ENCODE measurements at places on chromosomes 2 and 18.

GRCh38 chr18:845152-845819 is 33.2 kb upstream of the YES1 start:
- DNase-seq: no peak
- H3K36me3 ChIP-seq: no peaks in the 10 kb centered on the region
- peaks cover 15% of the 10 kb centered on the region for H3K27me3 ChIP-seq

GRCh38 chr2:197081294-197081693 is 154.8 kb upstream of the PGAP1 start:
- no peak overlapping the region for H3K27ac ChIP-seq
- H3K27me3 ChIP-seq: no peaks in the 10 kb centered on the region
- H3K4me3 ChIP-seq: no peak overlapping the region
- H3K36me3 ChIP-seq: peaks cover 83% of the 10 kb centered on the region

DNA sequence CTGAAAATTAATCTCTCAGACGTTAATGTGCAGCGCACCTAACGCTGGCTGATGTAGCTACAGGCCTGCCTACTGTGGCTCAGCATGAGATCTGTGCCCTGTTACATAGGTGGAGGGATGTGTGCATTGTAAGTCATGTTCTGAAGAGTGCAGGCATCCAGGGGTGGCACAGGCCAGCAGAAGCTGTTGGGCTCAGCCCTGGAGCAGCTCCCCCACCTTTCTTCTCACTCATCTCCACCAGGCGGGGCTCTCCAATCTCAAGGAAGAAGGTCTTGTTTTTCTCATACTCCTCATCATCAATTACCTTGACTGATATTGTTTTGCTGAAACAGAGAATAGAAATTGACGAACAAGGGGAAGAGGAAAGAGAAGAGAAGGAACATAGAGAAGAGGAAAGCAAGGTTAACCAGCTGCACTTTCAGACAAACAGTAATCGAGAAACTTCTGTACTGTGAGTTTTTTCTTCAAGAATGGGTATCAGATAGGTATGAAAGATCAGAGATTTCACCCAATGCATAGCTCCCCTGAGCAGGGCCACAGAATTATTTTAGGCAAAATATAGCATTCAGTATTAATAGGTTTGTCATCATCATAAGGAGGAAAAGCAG is 273.6 kb downstream of the SLC8A1 start:
- H3K4me3 ChIP-seq: no peak overlapping the region
- H3K27me3 ChIP-seq: no peaks in the 10 kb centered on the region
- peaks cover 12% of the 10 kb centered on the region for H3K4me1 ChIP-seq
- peaks cover 3% of the 10 kb centered on the region for H3K36me3 ChIP-seq
- H3K27ac ChIP-seq: no peak overlapping the region

DNA sequence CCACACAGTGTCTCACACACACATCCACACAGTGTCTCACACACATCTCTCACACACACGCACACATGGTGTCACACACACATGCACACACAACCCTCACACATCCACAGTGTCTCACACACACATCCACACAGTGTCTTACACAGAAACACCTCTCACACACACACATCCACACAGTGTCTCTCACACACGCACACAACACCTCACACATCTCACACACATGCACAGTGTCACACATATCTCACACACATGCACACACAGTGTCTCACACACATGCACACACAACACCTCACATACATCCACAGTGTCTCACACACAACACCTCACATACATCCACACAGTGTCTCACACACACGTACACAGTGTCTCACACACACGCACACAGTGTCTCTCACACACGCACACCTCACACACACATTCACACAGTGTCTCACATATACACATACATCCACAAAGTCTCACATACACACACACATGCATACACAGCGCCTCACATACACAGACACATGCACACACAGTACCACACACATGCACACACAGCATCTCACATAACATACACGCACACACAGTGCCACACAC is 473.9 kb upstream of the HS6ST1 start:
- no peaks in the 10 kb centered on the region for H3K4me1 ChIP-seq
- no peaks in the 10 kb centered on the region for H3K36me3 ChIP-seq
- no peak overlapping the region for H3K27ac ChIP-seq
- no peaks in the 10 kb centered on the region for H3K27me3 ChIP-seq

DNA sequence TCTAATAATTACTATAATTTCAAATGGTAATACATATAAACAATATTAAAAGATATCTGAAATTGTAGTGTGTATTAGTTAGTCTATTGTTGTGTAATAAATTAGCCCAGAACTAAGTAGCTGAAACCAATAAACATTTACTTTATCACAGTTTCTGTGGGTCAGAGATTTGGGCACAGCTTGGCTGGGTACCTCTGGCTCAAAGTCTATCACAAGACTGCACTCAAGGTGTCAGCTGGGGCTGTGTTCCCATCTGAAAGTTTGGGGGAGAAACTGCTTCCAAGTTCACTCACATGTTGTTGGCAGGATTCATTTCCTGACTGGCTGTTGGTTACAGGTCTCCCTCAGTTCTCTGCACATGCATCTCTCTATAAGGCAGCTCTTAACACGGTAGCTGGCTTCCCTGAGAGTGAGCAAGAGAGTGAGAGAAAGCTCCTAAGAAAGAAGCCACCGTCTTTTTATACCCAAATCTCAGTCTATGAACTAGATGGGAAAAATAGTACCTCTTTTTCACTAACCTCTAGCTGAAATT is 25.6 kb upstream of the WIPF1 start:
- H3K27ac ChIP-seq: peak overlapping the region; percentile 19
- no peaks in the 10 kb centered on the region for H3K27me3 ChIP-seq
- no peak overlapping the region for H3K4me3 ChIP-seq
- DNase-seq: no peak
- peaks cover 56% of the 10 kb centered on the region for H3K4me1 ChIP-seq

- H3K4me3 ChIP-seq: no peak overlapping the region
- no peak for DNase-seq
Observed at GRCh38 chr18:22675006-22675405, 257.3 kb upstream of the CTAGE1 start.

DNA sequence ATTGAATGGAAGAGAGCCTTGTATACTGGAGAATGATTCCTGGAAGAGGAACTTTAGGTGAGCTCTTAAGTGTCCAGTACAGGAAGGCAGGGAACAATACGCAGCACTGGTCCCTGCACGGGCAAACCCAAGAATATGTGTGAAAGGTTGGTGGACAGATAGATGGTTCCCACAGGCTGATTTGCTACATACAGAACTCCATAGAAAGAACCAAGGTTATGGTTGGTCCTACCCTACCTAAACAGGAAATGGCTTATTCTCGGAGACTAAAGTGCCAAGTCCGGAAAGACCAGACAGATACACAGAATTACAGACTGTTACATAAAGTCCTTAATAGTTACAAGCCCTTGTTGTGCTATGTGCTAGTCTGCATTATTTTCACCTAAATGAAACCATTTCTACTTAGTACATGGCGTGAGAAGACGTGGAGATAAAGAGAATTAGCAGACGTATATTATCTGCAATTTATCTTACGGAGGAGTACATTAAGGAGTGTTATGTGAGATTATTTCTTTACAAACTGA is 1.2 kb downstream of the REV1 start:
- peaks cover 30% of the 10 kb centered on the region for H3K4me1 ChIP-seq
- H3K36me3 ChIP-seq: peaks cover 6% of the 10 kb centered on the region
- DNase-seq: no peak
- peak overlapping the region; percentile 97 for H3K27ac ChIP-seq
- peaks cover 2% of the 10 kb centered on the region for H3K27me3 ChIP-seq
- peak overlapping the region; percentile 100 for H3K4me3 ChIP-seq

DNA sequence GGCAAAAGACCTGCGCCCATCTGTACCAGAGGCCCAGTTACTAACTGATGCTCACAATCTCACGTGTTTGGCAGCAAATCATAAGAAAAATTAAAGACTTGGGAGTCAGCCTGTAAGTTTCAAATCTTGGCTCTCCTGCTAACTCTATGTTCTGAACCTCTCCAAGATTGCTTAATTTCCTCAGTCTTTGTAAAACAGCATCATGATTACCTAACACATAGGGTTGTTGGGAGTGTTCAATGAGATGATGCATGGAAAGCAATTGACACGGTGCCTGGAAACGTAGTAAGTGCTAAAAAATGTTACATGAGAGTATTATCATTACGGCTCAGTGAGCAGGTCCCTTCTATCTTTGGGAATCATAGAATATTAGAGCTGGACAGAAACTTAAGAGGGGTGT is 497.6 kb upstream of the TCF4 start:
- H3K27ac ChIP-seq: no peak overlapping the region
- DNase-seq: no peak
- no peaks in the 10 kb centered on the region for H3K4me1 ChIP-seq

DNA sequence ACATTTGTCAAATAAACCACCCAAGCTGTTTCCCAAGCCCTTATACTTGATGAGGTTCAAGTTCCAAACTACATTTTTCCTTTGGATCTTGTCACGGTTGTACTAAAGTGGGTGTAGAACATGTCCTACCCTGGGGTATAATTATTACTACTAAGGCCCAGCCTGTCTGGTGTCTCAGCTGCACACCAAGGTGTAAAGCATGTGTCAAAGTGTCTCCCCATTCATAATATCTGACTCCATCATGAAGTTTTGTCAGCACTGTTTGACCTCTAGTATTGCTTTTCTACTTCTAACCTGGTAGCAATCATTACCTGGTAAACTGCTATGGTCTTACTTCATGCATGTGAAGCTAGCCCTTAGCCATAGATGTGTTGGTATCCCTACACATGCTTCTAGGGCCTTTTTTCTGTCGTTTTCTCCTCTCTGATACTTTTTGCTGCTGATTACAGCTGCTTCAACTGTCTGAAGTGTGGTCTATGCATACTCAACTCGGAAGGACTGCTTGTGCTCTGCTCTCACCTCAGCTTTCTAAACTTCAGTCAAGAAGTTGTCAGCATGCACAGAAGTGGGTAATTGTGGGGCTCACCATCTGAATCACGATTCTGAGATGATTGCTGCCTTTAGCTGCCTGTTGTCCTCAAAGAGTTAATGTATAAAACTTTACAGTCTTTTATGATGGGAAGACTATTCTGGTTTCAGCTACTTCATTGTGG is 445.7 kb upstream of the TRIB2 start:
- H3K27ac ChIP-seq: peak overlapping the region; percentile 4
- H3K36me3 ChIP-seq: no peaks in the 10 kb centered on the region
- DNase-seq: no peak
- H3K27me3 ChIP-seq: peaks cover 18% of the 10 kb centered on the region
- H3K4me1 ChIP-seq: peaks cover 27% of the 10 kb centered on the region

GRCh38 chr2:234377761-234378391 is 119.0 kb downstream of the ARL4C start:
- DNase-seq: no peak
- no peak overlapping the region for H3K4me3 ChIP-seq
- H3K27ac ChIP-seq: no peak overlapping the region
- H3K36me3 ChIP-seq: peaks cover 2% of the 10 kb centered on the region
- peaks cover 39% of the 10 kb centered on the region for H3K4me1 ChIP-seq

- H3K4me3 ChIP-seq: no peak overlapping the region
- no peaks in the 10 kb centered on the region for H3K36me3 ChIP-seq
- no peak for DNase-seq
- H3K4me1 ChIP-seq: no peaks in the 10 kb centered on the region
- no peak overlapping the region for H3K27ac ChIP-seq
Observed at GRCh38 chr2:158178646-158179045, 77.0 kb downstream of the UPP2 start.

DNA sequence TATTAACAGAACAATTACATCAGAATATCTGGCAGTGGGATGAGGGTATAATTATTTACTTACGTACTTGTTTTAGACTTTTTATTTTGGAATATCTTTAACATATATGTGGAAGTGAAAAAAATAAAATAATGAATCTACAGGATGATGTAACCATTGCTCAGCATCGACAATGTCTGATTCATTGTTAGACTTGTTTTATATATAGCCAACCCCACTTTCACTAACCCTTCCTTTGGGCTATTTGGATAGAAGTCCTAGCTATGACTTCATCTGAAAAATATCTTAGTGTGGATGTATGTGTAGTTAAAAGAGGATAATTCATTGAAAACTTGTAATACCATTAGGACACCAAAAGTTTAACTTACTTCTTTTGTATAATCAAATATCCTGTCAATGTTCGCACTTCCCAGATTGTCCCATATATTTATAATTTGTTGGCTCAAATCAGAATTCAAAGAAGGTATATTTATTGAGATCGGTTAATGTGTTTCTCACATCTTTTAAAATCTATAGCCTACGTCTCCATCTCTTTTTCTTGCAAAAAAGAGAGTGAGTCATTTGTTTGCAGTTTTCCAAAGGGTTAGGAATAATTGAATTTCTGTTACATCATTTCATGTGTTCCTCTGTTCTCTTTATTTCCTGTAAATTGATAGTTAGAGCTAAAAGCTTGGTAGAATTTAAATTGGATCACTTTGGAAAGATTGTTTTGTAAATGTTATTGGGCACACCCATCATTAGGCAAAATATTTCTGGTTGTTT is 506.1 kb upstream of the FAM98A start:
- H3K36me3 ChIP-seq: no peaks in the 10 kb centered on the region
- H3K4me1 ChIP-seq: no peaks in the 10 kb centered on the region
- H3K4me3 ChIP-seq: no peak overlapping the region

- no peaks in the 10 kb centered on the region for H3K36me3 ChIP-seq
- H3K27ac ChIP-seq: no peak overlapping the region
- DNase-seq: no peak
- H3K4me1 ChIP-seq: no peaks in the 10 kb centered on the region
Observed at GRCh38 chr2:95578539-95578938, 13.3 kb upstream of the TRIM43 start.

DNA sequence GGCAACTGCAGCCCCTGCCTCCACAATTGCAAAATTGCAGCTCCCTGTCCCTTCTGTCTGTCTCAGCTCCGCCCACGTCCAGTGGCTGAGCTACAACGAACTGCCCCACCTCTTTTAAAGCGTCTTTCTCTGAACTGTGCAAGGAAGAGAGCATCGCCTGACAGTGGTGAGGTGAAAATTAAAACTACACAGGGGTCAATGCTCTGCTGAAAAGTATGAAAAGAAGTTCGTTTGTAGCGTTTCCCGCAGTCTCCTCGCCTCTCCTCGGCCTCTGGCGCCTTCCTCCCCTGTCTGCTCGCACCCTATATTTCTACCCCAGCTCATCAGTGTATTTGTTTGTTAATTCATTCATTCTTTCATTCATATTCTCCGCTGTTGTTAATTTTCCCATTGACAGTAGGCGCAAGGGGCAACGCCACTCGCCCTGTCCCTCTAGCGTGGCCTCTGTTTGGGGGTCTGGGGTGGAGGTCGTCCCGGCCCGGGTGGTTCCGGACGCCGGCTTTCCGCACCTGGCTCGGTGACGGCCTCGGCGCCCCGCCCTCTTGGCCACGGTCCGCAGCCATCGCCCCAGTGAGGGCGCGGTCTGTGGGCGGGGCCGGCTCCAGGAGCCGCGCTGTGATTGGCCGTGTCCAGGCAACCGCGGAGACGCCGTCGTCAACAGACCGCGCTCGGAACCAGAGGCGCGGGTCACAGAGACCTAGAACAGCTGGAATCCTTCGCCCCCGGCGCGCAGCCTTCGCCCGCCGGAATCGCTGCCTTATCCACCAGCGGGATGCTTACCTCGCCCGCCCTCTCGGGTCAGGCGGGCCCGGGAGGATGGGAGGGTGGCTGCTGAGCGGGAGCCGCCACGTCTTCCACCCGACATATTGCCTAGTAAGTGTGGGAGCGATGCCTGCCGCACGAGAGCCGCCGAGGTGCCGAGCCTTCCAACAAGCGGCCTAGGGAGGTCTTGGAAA is at the start of gene VWA3B:
VWA3B (plus strand) TSS at position 677 of the 956 bp plus-strand sequence. CDS start 5,926 bp downstream, outside the sequence.
- H3K4me3 ChIP-seq: peak within 1 kb of the TSS; percentile 73
- peaks cover 24% of the 10 kb centered on the region for H3K4me1 ChIP-seq
- peaks cover 44% of the 10 kb centered on the region for H3K27me3 ChIP-seq
- DNase-seq: peak; percentile 56
- H3K36me3 ChIP-seq: no peaks in the 10 kb centered on the region
- no peak within 1 kb of the TSS for H3K27ac ChIP-seq

- H3K27ac ChIP-seq: no peak overlapping the region
- H3K4me3 ChIP-seq: no peak overlapping the region
- H3K4me1 ChIP-seq: no peaks in the 10 kb centered on the region
- no peak for DNase-seq
Observed at GRCh38 chr2:100800915-100801314, 19.0 kb upstream of the NPAS2 start.
